ENCODE measurements at places on chromosomes 4 and X.
A peak's percentile ranks its signal among the peaks of the same experiment; 100 is the strongest.

- no peak for DNase-seq
Measured at GRCh38 chr4:109511414-109511813, 48.6 kb upstream of the MCUB start.

GRCh38 chr4:125390727-125391126 is 76.0 kb downstream of the FAT4 start:
- DNase-seq: no peak

- DNase-seq: peak; percentile 35
Measured at GRCh38 chrX:63686878-63687714, 97.9 kb downstream of the ARHGEF9 start.

GRCh38 chrX:17697191-17697590 is 40.1 kb upstream of the SCML1 start:
- no peak for DNase-seq

DNA sequence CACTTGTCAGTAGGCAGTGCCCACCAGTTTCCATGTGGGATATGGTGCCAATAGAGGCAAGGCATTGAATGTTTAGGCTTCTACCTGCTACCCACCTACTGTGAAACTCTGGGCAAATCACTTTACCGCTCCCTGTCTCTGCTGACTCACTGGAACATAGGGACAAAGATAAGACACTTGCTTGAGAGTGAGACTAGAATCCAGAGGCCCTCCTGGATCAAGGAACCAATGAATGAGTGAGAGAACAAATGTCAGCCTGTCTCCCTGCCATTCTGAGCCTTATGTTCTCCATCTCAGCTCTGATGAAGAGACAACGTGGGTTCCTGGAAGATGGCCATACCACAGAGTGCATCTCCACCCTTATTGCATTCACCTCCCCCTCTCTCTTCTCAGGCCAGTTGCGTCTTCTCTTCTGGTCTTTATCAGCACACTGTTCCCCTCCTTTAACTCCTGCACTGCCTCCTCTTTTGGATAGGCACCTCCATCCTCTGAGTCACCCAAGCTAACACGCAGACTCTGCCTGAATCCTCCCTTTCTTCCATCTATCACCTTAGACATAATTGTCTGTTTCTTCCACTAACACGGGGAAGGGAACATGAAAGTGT is 15.4 kb upstream of the PRRG3 start:
- no peak for DNase-seq

- DNase-seq: peak; percentile 14
Measured at GRCh38 chr4:105149771-105150170, 3.1 kb downstream of the TET2 start.

DNA sequence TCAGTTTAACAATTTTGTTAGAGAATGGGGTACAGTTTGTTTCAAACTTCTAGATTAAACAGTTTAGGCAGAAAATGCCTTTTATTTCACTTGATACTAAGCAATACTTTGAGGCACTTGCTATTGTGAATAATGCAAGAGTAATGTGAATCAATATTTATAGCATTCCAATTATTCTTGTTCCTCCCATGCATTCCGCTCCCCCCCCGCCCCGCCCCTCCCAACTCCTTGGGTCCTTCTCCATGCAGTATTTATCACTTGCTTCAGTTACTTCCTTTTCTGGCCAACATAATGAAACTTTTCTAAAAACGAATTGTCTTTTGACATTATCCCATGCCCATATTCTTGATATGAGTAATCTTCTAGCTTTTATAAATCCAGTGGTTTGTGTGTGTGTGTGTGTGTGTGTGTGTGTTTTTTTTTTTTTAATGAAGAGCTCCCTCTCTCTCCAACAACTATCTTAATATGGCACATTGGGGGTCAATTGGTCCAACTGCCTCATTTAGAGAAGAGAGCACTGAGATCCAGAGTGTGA is 1.6 kb downstream of the BANK1 start:
- no peak for DNase-seq

All from hepatocyte (in vitro differentiated cells).